ENCODE measurements at places on chromosomes 7 and 10.
A peak's percentile ranks its signal among the peaks of the same experiment; 100 is the strongest.

- DNase-seq, result no peak
These were observed 3.6 kb upstream of the CDH23 start for GRCh38 chr10:71392791-71393781.

DNA sequence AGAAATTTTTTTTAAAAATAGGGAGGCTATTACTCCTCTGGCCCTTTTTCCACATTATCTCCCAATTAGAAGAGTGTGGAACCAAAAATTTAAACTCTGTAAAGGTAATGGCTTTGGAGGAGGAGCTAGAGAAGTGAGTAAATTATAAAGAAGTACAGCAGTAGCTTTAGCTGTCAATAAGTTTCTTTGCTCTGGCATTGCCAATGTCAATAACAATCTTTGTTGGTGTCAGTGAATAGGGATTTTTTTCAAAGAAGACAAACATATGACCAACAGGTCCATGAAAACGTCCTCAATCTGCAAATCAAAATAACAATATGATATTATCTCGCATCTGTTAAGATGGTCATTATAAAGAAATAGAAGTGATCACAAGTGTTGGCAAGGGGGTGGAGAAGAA, 227.1 kb upstream of the MBL2 start:
- DNase-seq, result no peak

- no peak for DNase-seq
These were observed 293.0 kb upstream of the AKR1E2 start for GRCh38 chr10:4532976-4533375.

- DNase-seq, result no peak
These were observed 33.1 kb upstream of the EFCAB10 start for GRCh38 chr7:105614341-105614840.

GRCh38 chr10:3850999-3851937, 66.3 kb upstream of the KLF6 start:
- DNase-seq, result no peak

DNA sequence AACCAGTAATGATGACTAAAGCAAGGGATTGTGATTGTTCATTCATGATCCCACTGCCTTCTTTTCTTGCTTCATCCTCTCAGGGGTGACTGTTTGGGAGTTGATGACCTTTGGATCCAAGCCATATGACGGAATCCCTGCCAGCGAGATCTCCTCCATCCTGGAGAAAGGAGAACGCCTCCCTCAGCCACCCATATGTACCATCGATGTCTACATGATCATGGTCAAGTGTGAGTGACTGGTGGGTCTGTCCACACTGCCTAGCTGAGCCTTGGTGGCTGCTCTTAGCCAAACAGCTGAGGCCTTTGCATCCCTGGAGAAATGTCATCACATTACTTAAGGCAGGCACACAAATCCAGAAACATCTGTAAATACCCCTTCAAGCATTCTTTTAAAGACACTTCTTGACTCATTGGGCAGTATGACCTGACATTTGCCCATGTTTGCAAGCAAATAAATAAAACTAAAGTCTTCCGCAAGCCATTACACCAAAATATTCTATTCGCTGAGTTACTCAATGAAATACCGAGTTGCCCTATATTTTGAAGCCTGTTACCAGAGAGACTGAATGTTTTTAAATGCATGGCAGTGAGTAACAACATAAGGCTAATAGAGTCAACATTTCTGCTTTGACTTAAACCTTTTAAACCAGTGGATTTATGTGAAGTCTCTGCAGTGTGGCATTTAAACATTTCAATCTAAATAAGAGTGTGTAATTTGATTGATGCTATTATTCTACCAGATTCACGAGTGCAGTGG, 166.3 kb upstream of the LANCL2 start:
- no peak for DNase-seq

DNA sequence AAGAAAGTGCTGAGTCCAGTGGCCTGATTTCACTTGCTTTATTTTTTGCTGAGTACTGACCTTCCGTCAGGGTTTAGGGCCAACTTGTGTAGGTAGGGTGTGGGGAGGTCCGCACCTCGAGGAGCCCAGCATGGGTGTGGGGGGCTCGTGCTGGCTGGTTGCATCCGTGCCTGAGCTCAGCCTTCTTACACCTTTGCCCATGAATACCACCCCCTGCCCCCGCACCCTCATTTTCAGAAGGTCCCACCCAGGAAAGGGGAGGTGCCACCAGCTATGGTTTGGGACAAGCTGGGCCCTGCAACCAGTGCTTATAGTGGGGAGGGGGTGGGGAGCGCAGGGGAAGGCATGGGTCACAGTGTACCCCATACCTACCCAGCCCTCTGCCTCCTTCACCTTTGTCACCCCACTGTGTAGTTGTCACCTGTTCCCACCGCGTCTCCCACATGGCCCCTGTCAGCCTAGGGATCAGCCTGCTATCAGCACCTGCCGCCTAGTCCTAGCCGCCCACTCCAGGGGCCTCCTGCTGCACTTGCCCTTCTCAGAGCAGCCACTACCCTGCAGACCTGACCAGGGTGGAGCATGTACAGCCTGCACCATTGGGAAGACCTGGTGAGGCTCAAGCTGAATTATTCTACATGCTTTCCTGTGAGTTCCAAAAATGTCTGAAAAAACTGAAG, 146.2 kb upstream of the RET start:
- no peak for DNase-seq

GRCh38 chr10:12179606-12180170, 16.0 kb downstream of the NUDT5 start:
- no peak for DNase-seq

- no peak for DNase-seq
These were observed 120.7 kb downstream of the DYNC2I1 start for GRCh38 chr7:158976849-158977593.

DNA sequence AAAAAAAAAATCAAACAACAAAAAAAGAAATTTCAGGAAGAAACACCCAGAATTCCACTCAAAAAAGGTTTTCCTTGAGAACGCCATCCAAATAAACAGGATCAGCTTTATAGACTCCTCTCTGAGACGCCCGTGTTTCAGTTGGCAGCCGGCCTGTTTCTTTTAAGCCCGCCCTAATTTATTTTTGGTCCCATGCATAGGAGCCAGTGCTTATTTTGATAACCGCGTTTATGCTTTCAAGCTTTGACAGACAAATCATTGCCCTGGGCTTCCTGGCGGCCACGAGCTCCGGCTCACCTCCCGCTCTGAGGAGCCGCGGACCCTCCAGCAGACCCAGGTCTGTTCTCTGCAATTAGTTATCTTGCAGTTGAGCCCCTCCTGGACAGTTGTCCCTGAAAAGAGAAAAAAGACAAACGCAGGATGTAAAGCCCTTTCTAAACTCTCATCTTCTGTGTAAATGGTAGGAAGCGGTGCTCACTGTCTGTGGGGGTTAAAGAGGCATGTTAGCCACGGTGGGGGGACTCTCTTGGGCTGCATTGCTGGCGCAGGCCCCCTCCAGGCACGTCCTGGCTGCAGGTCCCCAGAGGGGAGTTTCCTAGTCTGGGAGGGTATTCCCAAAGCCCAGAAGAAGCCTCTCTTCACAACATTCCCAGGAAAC, 22.2 kb upstream of the UNCX start:
- no peak for DNase-seq

GRCh38 chr7:117230276-117231046, 92.4 kb downstream of the WNT2 start:
- no peak for DNase-seq

DNA sequence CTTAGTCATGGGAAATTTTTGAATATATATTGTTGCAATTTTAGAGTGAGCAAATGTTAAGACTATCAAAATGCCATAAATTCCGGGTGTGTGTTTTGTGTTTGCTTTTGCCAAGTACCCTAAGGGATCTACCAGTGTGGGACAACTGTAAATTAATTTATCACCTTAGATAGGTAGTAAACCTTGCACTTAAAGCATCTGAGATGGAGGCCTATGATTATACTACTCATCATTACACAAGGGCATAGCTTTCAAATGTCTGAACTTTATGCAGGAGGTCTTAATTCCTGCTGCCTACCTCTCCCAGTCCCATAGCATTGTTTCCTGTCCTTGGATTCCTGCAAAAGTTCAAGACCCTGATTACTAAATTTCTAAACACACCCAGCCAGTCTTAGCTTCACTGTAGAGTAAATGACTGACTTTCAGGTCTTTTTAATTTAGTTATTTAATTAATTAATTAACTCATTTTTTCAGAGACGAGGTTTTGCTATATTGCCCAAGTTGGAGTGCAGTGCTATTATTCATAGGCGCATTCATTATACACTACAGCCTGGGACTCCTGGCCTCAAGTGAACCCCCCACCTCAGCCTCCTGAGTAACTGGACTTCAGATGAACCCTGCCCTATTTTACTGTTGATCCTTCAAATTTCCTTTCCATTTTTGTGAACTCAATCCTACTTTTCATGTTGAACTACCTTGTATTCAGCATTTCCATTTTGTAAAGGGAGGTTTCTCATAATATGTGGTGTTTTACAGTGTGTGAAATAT, 47.0 kb downstream of the THSD7A start:
- DNase-seq, result no peak

DNA sequence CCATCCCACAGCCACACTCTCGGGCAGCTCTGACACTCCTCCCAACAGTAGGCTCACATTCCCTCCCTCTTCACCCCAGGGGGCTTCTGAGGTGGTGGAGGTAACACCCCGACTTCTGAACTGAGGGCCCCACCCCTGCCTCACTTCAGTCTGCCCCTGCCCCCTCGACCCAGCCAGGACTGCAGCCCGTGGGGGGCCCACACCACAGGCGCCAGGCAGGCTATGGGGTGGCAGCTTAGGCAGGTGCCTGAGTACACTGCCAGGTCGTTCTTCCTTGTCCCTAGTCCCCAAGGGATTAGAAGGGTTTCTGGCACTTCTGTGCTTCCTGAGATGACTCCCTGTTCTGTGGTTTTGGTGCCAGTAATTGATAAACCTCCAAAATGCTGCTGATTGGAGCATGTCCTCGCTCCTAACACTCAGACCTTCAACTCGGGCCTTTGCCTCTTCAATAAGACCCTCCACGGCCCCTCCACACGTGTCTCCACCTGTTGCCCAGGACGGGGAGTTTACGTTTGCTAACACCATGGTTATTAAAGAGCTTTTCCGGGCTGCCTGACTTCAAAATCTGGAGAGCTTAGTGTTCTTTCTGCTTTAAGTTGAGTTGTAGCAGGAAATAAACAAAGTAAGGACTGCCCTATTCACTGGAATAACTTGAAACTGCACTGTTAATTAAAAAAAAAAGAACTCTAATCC, 23.8 kb upstream of the LARP4B start:
- DNase-seq, result no peak

- no peak for DNase-seq
These were observed 23.4 kb upstream of the GSAP start for GRCh38 chr7:77439572-77439971.

DNA sequence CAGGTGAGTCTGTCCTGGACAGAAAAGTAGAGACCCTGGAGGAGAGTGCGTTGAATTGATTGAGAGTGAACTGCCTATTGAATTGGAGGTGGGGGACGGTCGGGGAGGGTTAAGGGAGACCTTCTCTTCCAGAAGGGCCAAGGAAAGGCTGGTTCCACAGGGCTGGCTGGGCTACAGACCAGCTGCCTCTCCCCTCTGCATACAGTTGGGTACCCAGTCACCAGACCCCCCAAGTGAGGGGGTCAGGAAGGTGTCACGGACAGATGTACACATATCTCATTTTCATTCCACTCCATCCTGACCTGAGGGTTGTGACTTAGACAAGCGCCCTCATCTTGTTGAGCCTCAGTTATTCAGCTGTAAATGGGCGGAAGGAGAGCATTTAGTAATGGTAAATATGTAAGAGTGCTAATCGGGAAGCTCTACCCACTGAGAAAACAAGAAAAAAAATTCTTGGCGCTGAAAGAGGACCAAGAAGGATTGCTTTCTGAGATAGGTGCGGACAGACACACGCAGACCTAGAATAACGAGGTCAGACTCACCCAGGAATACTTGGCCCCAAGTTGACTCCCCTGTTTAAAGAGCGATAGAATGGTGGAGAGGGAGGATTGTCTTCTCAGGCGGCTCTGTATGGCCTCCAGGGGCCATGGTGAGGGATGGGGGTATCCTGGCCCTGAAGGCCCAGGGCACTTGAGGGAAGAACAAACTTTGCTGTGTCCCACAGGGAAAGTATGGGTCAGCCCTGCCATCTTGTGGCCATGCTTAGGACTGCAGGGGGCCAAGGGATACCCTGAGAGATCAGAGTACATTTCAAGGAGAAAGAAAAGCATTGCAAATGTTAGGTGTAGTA, 7.2 kb upstream of the MBL2 start:
- peak; percentile 78 for DNase-seq

- peak; percentile 39 for DNase-seq
These were observed 3.9 kb downstream of the RASGEF1A start for GRCh38 chr10:43262902-43263466.

DNA sequence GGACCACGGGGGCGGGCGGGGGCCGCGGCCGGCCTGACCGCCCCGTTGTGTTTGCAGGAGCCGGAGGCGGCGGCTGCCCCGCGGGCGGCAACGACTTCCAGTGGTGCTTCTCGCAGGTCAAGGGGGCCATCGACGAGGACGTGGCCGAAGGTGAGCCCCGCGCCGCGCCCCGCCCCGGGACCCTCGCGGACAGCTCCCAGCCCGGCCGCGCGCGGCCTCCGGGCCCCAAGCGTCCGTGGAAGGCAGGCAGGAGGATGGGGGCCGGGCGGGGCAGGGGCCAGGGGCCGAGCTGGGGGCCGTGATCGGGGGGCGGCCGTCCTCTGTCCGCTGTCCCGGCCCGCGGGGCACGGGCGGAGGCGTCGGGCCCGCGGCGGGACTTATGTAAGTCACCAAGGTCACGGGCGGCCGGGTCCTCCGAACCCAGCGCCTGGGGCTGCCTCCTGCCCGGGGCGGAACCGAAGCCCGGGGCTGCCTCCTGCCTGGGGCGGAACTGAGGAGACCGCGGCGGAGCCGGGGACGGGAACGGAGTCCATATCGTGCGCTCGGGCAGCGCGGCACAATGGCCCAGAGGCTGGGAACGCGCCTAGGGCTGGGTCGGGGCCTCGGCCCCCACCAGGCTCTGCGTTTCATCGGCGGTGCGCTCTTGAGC, 497 bp downstream of the PPP2R2D start:
- peak; percentile 49 for DNase-seq

- peak; percentile 49 for DNase-seq
These were observed 27.3 kb downstream of the FAM20C start for GRCh38 chr7:219581-220150.

DNA sequence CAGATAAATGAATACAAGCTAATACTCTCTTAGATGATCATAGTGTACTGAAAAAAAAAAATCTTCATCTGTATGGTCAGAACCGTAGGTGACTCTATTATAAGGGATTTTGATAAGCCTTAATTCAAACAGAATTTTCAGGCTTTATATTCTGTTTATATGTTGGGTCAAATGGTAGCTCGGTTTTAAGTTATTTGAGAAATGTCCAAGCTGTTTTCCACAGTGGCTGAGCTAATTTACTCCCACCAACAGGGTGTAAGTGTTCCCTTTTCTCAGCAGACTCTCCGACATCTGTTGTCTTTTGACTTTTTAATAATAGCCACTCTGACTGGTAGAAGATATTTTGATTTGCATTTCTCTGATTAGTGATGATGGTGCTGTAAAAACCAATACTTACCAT, 328.8 kb upstream of the MAGI2 start:
- DNase-seq, result no peak

Measured in posterior cingulate gyrus (tissue), 11 donors.